NCI-H1930 (cell line): ENCODE measurements at places on chromosomes 2 and 18.

- no peak for DNase-seq
Measured at GRCh38 chr2:166384774-166385173, 9.0 kb upstream of the SCN9A start.

DNA sequence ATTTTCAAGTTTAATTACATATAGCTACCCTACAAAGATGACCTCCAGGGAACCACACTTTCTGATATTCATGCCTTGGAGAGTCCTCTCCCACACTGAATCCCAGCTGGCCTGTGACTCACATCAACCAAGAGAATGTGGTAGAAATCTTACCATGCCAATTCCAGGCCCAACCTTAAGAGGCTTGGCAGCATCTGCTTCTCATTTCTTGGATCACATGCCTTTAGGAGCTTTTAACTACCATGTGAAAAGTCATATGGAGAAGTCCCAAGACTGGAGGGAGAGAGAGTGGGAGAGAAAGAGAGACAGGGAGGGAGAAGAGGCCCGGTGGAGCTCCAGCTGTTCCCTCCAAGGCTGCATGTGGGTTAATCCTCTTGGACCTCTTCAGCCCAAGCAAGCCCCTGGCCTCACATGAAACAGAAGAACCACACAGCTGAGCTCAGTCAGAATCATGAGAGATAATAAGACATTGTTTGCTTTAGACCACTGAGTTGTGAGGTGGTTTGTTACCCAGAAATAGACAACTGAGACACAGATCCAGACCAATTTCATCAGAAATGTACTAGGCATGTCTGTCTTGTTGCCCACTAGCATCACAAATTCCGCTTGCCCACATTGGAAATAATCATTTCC is 190.7 kb downstream of the MTCL1 start:
- DNase-seq: no peak

DNA sequence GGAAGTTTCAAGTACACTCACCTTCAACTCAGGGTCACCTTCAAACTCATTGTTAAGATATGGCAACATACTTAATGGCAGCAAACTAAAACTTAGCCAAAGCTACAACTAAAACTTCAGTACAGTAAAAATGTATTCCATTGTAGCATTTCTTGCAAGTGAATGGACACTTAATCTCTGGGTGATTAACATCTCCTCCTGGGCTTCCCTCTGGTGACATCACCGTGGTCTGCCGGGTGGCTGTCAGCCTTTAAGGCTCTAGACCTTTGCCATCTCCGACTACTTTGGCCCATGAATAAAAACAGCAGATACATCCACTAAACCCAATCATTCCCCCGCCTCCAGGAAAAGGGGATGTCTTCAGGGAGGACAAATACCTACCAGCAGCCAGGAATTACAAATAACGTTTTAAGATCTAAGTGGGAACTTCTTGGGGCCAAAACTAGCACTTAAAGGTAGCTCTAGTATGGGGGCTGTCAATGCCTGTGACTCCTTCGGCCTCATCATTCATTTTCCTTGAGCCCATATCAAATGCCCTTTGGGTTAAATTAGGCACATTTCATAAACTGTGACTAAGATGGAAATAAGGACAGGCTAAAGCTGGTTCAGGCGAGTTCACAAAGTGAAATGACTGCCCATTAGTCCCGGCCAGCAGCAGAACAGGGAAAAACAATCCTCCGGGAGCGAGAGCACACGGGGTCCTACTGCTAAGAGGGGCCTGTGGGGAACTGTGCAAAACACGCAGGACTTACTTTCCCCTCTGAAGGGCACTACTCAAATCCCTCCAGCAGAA is 1.1 kb downstream of the TFCP2L1 start:
- no peak for DNase-seq

- no peak for DNase-seq
Measured at GRCh38 chr18:50340078-50340477, 34.8 kb upstream of the SKA1 start.

- no peak for DNase-seq
Measured at GRCh38 chr2:238968616-238969384, 120.9 kb downstream of the TWIST2 start.
